Urothelium cell line (cell line): ENCODE measurements at places on chromosomes 11 and 22.

DNA sequence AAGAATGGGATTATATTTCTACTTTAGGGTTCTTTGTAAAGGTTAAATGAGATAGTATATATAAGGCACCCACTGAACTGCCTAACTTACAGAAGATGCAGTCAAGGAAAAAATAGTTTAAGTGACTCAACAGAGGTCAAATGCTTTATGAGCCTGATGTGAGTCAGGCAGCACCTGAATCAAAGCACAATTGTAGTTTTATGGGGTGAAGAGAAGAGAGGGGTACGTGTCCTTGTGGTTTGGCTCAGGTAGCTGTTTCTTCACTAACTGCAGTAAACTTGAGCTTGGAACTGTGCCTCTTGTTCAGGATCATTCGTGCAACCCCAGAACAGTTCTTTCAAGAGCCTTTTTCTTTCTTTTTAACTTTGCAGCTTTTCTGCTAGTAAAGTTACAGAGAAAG, 125.2 kb upstream of the SPON1 start:
- DNase-seq, result peak; percentile 75

DNA sequence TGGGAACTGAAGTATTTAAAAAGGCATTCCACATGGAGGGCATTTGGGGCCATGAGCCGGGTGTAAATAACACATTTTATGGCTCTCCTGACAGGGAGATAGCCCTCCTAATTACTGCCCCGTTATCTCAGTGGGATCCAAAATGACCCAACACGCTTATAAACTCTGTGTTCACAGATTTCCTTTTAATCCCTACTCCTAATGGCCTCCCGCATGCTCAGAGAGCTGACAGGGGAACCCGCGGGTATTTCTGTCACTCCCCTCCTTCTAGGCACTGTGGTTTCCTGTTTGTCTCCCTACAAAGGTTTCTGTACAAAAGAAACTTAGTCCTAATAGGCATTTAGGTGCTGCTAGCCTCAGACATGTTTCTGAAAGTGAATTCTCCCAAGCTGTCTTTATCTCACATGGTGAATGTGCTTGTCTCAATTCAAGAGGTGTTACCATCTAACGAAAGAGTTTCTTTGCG, 202.8 kb upstream of the SEZ6L start:
- no peak for DNase-seq

- DNase-seq, result no peak
Observed at GRCh38 chr11:67999704-68000103, 4.2 kb downstream of the UNC93B1 start.

GRCh38 chr11:58391879-58392278, 14.8 kb downstream of the OR5B3 start:
- no peak for DNase-seq

DNA sequence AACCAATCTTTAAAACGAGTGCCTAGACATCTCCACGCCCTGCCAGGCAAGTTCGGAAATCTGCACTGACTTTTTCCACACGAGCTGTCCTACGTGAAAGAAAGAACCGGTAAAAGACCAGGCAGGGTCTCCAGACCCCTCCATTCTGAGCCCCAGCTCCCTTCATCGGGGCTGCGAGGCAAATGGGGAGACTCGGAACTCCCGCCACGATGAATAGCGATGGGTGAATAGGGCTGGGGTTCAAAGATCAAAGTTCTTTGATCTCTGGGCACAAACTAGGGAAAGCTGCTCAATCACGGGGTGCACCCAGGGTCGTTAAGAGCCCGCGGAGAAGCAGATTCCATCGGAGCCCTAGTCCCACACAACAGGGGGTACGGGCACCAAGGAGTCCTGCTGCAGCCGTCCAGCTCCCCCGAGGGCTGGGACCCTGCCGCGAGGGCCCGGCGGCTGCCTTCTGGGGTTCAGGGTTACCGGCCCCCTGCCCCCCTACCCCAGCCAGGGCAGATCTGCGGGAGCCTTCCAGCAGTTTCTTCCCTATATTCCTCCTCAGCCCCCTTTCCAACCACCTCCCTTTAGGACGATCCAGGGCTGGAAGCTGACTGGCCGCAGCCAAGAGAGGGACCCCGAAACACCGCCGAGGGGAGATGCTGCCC, 1.1 kb downstream of the LRP4 start:
- peak; percentile 26 for DNase-seq
